ENCODE measurements at places on chromosomes 7 and 10.

- no peak for DNase-seq
These were observed at the start of gene ATOH7 for GRCh38 chr10:68231817-68232251. ATOH7 (minus strand) TSS chr10:68232113; CDS start chr10:68231677, 436 bp downstream.

DNA sequence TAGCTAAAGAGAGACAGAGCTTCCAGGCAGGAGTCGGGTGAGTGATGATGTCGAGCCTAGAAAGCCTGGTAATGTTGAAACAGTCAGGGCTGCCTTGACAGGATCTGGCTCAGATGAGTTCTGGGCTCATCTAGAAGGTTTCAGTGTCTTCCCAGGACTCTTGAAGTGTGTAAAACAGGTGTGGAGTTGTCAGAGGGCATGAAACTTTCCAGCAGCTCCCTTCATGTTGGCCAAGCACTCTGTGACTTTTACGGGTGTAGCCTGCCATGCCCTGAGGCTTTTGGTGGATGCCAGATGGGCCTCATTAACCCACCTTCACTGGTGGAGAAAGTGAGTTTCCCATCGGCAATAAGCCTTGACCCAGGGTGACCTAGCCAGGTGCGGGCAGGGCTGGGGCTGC, 66.4 kb upstream of the PDCD4 start:
- DNase-seq: no peak

GRCh38 chr7:101536232-101536631, 92.9 kb downstream of the MYL10 start:
- no peak for DNase-seq

DNA sequence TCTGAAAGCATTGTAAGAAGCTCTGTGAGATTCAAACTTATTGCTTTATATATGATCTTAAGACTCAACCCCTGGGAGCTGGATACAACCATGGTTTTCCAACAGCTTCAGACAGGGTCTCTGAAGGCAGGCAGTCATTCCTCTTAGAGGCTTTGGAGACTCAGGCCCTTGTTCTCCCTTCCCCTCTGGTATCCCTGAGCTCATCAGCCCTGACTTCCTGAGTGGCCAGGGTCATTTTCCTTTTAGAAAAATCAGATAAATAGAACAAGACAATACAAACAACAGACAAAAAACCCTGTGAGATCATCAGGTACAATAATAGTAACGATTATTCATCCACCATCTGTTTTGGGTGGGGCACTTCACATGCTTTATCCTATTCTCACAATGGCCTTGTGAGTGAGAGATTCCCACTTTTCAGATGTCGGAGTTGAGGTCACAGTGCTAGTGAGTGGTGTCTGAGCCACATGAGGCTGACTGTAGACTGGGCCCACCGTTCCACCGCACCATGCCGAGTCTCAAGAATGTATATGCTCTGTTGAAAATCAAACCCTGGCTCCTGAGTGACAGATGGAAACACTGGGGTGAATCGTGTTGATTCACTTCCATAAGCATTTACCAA, 144.2 kb downstream of the CXCL12 start:
- DNase-seq: no peak

DNA sequence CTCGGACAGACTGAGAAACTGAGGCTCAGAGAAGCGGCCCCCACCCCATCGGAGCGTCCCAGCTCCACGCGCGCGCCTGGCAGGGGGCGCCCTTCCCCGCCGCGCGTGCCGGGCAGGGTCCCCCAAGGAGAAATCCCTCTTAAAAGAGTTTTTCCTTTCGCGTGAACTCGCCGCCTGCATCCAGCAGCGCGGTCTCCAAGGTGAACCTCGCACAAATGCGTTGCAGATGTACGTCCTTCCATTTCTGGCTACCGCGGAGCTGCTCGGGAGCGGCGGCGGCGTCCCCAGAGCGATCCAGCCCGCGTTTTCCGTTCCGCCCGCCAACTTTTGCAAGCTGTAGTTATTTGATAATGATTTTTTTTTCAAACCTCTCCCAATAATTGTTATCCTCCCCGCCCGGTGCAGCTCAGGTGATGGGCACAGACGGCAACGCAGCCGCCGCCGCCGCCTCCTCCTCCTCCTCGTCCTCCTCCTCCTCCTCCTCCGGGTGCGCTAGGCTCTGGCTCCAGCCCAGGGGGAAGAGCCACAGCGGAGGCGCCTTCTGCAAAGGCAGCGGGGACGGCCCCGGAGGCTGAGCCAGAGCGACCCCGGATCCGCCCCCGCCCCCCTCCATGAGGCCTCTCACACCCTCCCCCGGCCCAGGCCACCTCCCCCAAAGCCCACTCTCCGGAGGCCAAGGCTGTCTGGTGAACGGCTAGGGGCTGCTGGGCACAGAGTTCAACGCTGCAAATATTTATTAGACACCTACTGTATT, 74.0 kb upstream of the CUX1 start:
- peak; percentile 56 for DNase-seq

GRCh38 chr7:82559193-82559805, 115.7 kb upstream of the CACNA2D1 start:
- peak; percentile 81 for DNase-seq

GRCh38 chr10:99814143-99814542, 31.7 kb downstream of the ABCC2 start:
- DNase-seq: no peak

DNA sequence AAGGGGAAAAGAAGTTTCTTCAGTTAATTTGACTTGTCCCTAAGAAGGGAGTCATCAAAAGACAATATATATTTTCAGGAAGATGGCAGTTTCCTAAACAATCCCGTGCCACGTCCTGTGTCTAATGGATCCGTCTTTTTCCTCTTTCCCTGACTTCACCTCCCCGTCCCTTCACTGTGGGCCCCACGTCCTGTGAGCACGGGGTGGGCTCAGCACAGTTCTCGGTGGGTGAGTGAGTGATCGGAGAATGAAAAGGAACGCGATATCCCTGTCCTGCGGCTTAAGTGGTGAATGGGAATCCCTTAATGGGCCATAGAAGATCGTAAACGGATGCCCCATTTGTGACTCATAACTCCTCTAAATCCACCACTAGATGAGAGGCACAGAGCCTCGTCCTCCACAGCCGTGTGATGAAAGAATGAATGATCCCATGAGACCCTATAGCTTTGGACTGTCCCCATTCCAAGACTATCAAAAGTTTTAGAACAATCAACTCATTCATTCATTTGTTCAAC, 63.5 kb upstream of the PITRM1 start:
- no peak for DNase-seq

DNA sequence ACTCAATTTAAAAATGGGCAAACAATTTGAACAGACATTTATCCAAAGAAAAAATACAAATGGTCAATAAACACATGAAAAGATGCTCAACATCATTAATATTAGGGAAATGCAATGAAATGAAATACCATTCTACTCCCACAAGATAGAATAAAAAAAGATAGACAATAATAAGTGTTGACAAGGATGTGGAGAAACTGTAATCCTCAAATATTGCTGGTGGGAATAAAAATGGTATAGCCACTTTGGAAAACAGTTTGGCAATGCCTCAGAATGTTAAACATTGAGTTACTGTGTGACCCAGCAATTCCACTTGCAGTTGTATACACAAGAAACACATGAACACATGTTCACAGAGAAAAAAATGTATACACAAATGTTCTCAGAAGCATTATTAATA, 197.6 kb downstream of the RELN start:
- DNase-seq: no peak

DNA sequence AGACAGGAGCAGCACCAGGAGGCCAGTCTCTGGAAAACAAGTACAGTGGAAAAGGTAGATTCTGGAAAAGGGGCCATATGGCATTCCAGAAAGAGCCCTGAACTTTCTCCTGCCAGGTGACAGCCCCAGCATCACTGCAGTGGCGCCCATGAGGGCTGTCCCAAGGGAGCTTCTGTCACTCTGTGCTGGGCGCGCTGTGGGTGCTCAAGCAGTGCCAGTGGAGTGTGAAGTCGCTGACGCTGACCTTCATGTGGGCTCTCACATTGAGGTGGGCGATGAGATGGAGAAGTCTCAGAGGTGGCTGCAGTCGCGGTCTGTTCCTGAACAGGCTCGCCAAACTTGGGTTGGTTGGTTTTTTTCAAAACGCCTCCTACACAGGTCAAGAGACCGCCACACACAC, 38.2 kb downstream of the FKBP6 start:
- DNase-seq: no peak

DNA sequence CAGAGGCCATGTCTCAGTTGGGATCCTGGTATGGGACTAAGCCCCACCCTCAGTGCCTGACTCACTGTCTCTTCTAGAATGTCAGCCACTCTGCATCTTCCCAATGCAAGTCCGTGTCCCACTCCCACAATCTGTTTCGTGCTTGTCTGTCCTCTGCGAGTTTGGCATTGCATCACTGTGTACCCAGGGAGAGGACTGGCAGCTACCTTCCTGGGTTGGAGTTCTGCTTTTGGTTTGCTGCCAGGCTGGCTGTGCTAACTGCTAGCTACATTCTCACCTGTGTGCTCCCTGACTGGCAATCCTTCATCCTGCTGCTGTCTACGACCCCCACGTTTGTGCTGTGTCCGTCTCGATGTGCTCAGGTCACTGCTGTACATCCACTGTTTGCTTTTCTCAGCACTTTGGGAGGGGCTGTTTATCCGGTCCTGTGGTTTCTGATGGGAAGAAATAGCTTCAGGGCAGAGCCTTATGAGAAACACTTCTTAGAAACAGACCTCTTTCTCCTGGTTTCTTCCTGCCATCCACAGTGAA, 56.0 kb upstream of the GLI3 start:
- DNase-seq: no peak

Data from NCI-H2227 treated with DMSO at 0.1 percent for 48 hours (cell line).